ENCODE measurements at places on chromosomes 7 and 10.

GRCh38 chr10:127871631-127872010 is 21.1 kb downstream of the CLRN3 start:
- no peak for DNase-seq

GRCh38 chr10:24695452-24695851 is 28.2 kb downstream of the ARHGAP21 start:
- DNase-seq, result no peak

GRCh38 chr10:85795460-85795859 is 571.1 kb downstream of the GRID1 start:
- DNase-seq, result no peak

GRCh38 chr10:119041326-119041725 is 11.8 kb downstream of the NANOS1 start:
- no peak for DNase-seq

GRCh38 chr7:125668321-125668993 is 738.8 kb upstream of the POT1 start:
- DNase-seq, result no peak

- DNase-seq, result no peak
Measured at GRCh38 chr7:154867068-154867467, 135.9 kb downstream of the PAXIP1 start.

DNA sequence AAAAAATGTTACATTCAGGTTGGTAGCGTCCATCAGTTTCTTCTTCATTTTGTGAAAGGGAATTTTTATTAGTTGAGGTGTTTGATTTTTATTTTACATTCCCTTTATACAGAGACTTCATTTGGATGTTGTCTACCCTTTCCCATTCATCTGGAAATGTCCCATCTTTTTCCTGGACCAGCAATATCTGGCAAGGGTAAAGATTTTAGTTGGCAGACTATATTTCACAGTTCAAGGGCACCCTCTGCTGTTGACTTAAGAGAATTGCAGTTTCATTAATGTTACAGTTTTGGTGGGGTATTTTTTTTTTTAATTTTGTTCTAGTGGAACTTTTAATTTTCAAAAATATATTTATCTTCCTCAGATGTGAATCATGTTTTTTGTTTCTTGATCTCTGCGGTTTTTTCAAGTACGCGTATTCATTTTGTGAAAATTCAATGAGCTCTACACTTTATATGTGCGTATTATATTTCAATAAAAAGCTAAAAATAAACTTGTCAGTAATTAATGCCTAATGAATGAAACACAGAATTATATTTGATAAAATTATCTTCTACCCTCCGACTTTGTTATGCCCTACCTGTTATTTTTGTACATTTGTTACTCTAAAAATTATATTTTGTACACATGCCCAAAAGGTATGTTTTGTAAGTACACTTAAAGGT is 97.9 kb upstream of the KLF14 start:
- peak; percentile 52 for DNase-seq

- peak; percentile 63 for DNase-seq
Measured at GRCh38 chr10:84308481-84309304, 19.7 kb upstream of the CCSER2 start.

DNA sequence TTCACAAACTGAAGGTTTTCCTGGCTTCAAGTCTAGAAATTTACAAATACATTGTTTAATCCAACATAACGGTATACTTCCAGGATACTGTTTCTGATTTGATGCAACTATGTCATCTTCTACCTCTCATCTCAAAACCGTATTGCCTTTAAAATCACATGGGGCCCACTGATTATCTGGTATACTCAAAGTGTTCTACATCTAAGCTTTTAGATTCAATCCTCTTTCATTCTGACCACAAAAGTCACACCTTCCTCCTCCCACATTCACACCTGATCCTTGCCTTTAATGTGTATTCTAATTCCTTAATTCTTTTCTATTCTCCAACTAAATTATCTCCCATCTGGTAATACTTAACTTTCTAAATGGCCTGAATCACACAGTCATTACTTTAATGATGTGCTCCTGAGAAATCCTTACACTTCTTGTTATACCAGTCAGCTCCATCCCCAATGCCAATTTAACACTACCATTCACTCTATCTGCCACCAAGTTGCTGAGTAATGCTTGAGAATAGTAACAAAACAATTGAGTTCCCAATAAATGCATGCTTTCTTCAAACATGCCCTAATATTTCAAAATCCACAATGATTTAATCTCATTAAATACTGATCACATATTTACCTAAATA is 13.0 kb downstream of the ATAD1 start:
- DNase-seq, result no peak

DNA sequence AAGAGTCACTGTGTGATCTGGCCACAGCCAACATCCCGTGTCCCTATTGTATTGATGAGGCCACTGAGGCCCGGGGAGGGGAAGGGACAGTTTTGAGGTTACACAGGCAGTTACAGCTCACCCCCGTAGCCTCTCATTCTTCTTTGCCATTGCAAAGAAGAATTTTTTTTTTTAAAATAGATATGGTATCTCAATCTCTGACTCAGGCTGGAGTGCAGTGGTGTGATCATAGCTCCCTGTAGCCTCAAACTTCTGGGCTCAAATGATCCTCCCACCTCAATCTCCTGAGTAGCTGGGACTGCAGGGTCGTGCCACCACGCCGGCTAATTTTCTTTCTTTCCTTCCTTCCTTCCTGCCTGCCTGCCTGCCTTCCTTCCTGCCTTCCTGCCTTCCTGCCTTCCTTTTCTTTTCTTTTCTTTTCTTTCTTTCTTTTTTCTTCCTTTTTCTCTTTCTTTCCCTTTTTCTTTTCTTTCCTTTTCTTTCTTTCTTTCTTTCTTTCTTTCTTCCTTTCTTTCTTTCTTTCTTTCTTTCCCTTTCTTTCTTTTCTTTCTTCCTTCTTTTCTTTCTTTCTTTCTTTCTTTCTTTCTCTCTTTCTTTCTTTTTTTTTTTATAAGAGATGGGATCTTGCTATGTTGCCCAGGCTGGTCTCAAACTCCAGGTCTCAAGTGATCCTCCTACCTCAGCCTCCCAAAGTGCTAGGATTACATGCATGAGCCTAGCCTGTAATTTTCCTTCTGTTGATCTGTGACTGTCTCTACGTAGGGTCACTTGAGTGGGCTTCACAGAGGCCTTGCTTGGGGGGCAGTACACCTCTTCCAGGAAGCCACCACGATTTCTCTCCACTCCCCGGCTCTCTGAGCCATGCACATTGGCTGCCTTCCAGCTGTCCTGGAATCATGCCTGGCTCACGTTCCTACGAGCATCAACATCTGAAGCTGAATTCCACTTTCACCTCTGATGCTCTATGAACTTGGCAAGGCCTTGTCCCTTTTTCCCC is 31.3 kb downstream of the TMEM270 start:
- DNase-seq, result peak; percentile 74

DNA sequence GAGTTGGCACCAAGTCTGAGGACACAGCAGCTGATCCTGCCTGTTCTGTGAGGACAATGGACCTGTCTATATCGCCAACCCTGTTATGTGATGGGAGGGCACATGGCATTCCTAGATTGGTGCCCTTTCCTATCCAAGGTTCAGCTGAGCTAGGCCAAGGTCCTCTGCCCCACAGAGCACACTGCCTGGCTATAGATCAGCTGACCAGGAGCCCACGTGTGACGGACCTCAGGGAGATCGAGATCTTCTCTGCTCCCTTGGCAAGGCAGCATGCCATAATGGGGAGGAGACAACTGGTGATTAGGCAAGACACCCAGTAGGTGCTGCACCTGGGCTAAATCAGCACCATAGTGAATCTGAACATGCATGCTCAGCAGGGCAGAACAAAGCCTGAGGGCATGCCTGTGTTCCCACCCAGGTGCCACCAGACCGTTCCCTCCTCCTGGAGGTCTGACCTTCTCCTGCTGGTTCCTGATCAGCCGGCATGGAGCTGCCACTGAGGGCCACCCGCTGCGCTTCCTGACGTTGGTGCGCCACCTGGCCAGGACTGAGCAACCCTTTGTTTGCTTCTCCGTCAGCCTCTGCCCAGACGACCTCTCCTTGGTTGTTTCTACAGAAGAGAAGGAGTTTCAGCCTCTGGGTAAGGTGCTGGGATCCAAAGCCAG is 93.7 kb downstream of the WDFY4 start:
- no peak for DNase-seq

DNA sequence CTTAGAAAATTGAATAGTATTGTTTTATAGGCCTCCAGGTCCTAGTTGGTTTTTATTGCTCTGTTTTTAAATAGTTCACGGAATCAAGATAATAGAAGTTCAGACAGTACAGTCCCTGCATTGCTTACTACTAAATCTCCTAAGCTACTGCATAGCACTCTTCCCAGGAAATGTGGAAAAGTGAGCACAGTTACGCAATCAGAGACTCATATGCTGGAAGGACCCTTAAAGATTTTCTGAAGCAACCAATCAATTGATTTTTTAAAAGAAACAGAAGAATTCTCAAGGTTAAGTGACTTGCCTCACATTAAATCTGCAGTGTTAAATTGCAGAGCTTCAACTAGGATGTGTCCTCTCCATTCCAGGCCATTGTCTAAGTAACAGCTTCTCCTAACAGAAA is 23.1 kb upstream of the DIP2C start:
- DNase-seq, result no peak
